ENCODE measurements at places on chromosomes 2 and 18. TPM values are rescaled to one million over a fixed set of nuclear protein-coding genes. Genes with fewer than 3 reads are reported as not detected.

GRCh38 chr2:139031722-139032121 lies 251.5 kb upstream of the NXPH2 start:
- DNase-seq = peak; percentile 48

GRCh38 chr18:47420130-47420529 lies 168.7 kb upstream of the SKOR2 start:
- no peak for DNase-seq

DNA sequence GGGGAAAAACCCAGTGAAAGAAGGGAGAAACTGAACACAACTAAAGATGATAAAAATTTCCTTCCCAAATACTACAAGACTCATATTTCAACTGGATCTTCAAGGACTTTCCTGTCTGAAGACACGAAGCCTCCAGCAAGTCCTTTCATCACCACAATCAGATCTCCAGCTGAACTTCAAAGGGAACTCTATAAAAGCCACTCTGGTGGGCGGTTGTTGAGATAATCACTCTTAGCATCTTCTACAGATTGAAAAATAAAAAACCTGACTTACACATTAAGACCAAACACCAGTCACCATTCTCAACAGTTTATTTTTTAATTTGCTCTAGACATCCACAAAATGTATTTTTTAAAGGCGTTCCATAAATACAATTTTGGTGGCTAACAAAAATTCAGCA lies 4.4 kb downstream of the REV1 start:
- no peak for DNase-seq

DNA sequence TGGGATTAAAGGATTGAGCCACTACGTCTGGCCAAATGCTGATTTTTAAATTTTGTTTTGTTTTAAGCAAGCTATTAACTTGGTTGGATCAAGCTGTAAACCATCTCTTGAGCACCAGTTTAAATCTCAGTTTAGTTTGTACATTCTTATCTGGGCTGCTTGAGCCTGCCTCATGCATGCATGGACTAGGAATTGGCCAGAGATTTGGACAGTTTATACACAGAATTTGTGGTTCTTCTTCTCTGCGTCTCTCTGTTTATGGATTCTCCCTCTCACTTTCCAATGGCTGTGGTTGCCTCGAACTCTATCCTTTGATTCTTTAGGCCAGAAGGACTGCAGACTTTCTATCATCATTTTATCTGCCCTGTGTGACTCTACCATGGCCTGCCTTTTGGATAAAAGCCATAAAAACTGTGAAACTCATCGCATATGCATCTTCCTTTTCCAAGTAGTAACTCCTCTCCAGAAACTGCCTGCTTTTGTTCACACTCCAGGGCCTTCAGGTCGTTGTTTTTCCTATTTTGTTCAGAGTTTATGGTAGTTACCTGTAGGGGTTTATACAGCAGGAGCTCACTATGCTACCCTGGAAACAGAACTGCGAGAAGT lies 32.5 kb upstream of the PLB1 start:
- DNase-seq = no peak

DNA sequence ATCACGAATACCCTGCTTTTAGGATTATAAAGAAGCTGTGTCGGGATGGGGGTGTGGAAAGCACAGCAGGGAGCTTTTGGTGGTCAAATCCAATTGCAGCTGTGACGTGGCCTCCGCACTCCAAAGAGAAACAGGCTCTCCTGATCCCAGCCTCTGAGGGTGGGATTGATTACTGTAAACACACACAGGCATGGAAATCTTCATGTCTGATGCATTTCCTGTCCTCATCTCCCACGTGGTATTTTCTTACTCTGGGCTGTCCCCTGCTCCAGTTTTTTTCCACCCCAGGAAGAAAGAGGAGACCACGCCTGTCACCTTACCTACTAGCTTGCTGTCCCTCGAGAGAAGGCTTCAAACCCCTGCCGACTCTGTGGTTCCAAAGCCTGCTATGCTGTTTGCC lies 22.7 kb downstream of the RNF152 start:
- DNase-seq = no peak

GRCh38 chr2:187847245-187848208 lies 293.3 kb upstream of the TFPI start:
- no peak for DNase-seq

- DNase-seq = no peak
Observed at GRCh38 chr2:231287696-231288095, 89.3 kb downstream of the ARMC9 start.

GRCh38 chr2:85888684-85889626 lies at the start of gene ST3GAL5:
Gene ST3GAL5 (minus strand): TSS chr2:85888990. CDS start chr2:85888905, 85 bp downstream.
- peak; percentile 67 for DNase-seq

DNA sequence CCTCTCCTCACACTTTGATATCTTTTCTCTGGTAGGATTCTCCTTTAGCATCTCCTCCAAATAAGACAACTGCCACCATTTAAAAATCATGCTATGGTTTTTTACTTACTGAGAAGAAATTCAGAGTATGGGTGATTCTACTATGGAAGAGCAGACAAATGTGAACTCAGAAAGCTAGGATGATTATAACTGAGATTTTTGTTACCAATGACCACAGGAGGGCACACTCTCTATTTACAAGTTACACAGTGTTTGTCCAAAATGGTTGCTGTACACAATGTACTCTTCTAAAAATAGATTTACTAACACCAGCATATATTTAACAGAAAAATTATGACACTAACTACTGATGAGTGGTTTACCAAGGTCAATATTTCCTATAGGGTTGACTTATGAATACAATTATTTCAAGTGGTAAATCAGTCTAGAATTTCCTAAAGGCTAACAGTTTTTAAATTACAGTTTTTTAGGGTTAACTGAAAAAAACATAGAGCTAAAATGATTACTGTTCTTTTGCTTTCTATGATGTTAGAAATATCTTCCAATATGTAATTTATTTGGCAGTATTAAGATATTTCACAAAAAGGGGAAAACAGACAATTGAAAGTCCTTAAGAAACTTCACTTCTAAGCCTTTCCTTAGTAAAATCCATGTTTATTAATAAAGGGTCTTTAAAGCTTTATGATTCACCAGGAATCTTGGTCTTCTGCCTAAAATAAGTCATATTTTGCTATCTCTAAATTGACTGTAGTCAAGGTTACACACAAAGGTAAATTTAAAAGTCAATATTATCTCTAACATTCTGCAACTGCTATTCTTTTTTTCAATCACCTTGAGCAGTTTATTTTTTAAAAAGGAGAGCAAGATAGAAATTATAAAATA lies 57.2 kb downstream of the MAP4K3 start:
- DNase-seq = peak; percentile 12

- DNase-seq = no peak
Observed at GRCh38 chr2:33652830-33653229, 53.7 kb upstream of the FAM98A start.

DNA sequence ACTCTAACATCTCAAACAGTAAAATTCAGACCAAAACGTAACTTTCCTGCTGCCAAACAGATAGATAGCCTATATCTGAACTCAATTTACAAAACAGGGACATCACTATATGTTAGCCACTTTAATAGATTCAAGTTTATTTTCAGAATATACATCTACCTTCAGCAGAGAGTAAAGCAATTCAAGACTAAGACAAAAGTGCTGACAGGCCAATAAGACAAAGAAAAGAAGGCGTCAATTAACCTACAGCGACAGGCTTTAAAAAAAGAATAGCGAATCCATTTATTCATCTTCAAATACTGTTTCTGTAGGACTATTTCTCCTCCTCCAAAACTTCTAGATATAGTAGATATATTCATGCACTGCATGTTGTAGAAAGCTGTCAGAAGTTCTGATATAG lies 333.0 kb downstream of the GRB14 start:
- no peak for DNase-seq

DNA sequence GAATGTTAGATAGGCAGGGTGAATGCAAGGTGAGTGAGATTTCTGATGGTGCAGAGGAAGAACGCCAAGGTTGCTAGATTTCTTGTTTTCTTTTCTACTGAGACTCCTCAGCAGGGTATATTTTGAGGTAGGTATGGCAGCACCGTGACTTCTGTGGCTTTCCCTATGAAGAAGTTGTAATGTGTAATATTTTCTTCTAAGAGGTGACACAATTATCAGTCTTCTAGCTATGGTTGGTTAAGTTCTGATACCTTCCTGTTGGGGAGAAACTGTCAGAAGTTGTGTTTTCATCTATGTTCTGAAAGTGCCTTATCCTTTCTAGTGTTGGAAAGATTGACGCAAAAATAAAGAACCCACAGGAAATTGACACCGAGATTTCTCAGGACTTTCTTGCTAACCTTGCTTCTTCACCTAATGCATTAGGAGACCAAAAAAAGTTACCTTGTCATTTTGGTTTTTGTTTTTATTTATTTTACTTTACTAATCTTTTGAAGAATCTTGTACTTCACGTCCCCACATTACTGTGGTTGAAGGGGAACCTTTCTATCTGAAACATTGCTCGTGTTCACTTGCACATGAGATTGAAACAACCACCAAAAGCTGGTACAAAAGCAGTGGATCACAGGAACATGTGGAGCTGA lies 11.9 kb downstream of the IL18R1 start:
- DNase-seq = no peak

DNA sequence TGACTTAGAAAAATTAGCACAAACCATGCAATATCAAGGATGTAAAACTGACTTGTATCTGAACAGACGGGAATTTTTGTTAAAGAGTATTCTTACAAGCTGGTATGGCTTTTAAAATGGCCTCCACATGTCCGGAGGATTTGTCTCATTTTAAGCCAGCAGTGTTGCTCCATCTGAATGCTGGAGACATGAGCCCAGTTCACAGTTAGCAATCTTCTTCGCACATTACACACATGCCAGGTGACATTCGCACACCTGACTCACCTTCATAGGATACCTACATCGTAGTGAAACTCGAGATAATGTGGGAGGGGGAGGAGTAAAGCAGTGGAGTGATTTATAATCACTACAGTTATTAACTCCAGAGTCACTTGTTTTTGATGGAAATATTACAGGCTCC lies 231.8 kb upstream of the RBBP8 start:
- DNase-seq = no peak

- peak; percentile 24 for DNase-seq
Observed at GRCh38 chr2:222756951-222757650, 85.6 kb downstream of the MOGAT1 start.

DNA sequence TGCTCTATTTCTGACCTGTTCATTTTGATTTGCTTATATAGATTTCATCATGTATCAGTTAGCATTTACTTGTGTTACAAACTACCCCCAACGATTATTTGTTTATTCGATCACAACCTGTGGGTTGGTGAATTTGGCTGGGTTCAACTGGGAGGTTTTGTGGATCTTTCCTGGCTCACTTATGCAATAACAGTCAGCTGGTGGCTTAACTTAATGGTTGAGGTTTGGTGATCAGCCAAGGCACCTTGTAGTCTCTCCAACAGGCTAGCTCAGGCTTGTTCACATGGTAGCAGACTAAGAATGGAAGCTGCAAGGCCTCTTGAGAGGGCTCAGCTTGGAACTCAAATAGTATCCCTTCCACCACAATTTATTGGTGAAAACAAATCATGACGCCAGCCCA lies 5.4 kb upstream of the PUM2 start:
- DNase-seq = no peak

GRCh38 chr2:137525132-137525531 lies 439.1 kb upstream of the HNMT start:
- no peak for DNase-seq

GRCh38 chr2:3282056-3282998 lies 95.3 kb downstream of the EIPR1 start:
- DNase-seq = no peak

- no peak for DNase-seq
Observed at GRCh38 chr2:221563270-221563985, 8.7 kb downstream of the EPHA4 start.

Gene CLIP4
- total RNA-seq = 27.8 TPM

Gene PGAP1
- total RNA-seq = 7.1 TPM

Gene TEX44
- not detected for total RNA-seq

Gene GPR45
- total RNA-seq = 0.30 TPM

Data from HCT116 (cell line).